ENCODE measurements at places on chromosomes 4 and X.

DNA sequence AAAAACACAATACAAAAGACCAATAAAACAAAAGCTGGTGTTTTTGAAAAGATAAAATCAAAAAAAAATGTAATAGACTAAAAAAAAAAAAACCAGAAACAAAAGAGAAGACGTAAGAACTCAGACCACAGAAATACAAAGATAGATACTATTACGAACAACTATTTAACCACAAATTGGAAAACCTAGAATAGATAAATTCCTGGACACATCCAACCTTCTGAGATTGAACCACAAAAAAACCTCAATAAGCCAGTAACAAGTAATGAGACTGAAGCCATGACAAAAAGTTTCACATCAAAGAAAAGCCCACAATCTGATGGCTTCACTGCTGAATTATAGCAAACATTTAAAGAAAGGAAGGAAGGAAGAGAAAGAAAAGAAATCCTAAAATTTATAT lies 16.2 kb downstream of the RCHY1 start:
- DNase-seq = no peak

DNA sequence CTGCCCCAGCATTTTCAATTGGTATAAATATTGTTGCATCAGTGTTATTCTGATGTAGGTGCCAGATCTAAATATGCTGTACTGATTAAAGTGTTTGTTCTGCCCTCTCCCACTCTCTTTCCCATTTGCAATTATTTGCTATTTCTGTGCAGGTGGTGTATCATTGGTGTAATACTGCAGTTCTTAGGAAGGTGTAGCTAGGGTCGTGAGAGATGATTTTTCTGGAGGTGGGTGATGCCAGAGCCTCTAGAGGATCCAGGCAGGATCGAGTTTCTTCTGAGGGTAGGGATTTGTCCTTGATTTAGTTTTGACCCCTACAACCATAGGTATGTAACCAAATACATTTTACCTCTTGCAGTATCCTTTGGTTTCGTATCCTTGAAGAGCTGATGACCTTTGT lies 1.9 kb downstream of the SMAD1 start:
- no peak for DNase-seq

GRCh38 chr4:184328022-184328736 lies 110.5 kb upstream of the ENPP6 start:
- no peak for DNase-seq

DNA sequence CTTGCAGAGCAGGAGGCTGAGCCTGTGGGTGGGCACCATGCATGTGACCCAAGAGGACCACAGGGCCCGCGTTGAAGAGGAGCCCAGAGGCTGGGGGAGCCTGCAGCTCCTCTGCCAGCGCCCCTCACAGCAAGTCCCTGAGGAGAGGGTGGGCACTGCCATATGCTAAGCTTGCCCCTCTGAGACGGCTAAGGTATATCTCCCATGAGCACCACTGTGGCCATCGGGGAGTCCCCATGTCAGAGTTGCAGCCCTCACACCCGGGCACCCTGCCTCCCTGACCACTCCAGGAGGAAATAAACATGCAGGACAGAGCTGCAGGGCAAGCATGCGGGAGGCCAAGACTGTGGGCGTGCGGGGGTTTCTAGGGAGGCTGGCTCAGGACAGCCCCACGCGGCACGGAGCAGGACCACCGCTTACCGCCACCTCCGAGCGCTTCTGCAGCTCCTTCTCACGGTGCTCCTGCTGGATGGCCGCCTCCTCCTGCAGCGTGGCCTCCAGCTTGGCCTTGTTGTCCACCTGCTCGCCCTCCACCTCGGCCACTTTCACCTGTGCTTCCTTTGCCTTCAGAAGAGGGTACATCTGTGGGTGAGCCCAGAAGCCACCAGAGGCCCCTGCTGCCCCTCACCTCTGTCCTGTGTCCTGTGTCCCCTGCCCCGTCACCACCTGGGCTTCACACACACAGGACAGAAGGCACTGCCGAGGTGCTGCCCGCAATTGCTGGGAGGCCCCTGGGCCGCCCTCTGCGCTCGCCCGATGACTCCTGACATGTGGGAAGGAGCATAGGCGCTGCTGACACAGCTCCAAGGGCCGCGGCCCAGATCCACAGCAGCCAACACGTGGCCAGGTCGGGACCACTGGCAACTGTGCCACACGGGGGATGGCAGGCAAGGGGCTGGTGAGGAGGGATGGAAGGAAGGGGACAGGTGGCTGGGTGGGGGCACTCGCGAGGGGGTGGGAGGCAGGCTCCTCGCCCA lies 29.8 kb downstream of the FGFR3 start:
- DNase-seq = no peak

DNA sequence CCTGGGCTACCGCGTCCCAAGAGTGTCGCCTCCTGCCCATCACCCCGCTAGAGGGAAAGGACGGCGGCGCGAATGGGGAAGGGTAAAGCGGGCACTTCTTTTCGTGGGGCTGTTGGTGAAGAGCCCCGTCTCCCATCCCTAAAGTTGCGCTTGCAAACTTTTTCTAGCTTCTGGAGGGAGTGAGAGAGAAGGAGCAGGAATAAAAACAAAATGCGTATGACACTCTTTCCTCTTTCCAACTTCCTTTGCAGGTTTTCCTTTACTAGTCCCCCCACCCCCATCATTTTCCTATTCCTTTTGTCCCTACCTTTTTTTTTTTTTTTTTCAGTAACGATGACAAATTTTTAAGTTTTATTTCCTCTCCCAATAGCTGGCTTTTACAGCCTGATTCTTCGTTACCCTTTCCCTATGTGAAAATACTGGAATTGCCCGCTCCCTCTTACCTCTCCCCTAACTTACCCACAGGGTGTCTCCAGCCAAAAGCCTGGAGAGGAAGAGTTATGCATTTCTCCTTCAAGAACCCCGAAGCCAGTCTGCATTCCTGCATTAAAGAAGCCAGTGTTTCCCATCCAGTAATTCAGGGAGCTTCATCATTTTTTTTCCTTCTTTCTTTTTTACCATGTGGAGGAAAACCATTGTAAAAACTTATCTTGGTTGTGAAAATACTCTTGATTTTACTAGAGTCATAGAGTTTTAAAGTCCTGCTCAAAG lies 613 bp upstream of the ARSJ start:
- no peak for DNase-seq

- DNase-seq = no peak
Observed at GRCh38 chr4:53592686-53593501, 1.6 kb upstream of the LNX1 start.
